ENCODE measurements at places on chromosomes 3 and 15.

DNA sequence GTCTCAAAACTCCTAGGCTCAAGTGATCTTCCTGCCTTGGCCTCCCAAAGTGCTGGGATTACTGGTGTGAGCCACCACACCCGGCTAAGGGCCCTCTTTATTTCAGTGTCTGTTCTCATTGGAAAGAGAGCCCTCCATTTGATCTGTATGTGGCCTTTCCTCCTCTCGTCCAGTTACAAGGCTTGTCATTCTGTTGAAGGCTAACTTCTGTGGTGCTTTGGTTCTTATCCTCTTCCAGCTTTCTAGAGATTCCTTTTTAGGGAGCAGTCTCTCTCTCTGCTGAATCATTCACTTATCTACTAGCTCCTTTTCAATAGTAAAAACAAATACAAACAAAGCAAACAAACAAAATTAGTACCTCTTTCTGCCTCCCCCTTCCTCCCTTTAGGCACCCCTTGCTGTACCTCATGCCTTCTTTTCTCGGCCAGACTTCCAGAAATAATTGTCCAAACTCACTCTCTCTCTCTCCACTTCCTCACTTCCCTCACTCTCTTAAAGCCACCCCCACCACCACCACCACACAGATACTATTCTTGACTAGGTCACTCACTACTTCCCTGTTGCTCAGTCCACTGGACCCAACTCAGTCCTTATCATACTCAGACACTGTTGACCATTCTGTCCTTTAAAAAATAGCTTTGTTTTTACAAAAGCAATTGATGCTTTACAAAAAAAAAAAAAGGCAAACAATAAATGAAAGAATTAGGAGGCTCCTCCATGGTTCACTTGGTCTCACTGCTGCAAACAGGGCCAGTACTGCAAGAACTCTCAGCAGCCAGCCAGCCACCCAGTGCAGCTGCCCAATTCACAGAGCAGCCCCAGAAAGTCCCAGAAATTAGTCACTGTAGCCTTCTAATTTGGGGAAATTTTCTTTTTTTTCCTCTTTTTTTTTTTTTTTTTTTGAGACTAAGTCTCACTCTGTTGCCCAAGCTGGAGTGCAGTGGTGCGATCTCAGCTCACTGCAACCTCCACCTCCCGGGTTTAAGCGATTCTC, 31.7 kb upstream of the RAB11A start:
- no peak for DNase-seq

GRCh38 chr3:126026277-126026751, 57.3 kb downstream of the ROPN1B start:
- DNase-seq, result no peak

DNA sequence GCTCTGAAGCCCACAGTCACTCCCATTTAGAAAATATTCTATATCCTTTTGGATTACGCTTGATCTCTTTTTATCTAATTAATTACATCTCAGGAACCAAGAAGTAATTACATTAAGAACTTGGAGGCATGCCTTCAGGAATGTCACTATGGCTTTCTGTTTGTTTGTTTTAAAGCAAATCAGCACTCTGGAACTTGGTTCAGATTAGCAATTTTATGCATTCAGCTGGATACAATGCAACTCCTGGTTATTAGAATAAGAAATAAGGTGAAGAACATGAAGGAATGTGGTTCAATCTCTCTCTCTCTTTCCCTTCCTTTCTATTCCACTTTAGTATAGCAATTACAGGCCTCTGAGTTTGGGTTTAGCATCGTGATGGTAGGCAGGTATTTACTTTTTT, 235.8 kb downstream of the FHIT start:
- DNase-seq, result no peak

- no peak for DNase-seq
Measured at GRCh38 chr3:126501054-126501453, 16.5 kb downstream of the UROC1 start.

- no peak for DNase-seq
Measured at GRCh38 chr15:82158811-82159210, 103.7 kb downstream of the EFL1 start.

- no peak for DNase-seq
Measured at GRCh38 chr15:92747047-92747446, 91.5 kb upstream of the FAM174B start.

DNA sequence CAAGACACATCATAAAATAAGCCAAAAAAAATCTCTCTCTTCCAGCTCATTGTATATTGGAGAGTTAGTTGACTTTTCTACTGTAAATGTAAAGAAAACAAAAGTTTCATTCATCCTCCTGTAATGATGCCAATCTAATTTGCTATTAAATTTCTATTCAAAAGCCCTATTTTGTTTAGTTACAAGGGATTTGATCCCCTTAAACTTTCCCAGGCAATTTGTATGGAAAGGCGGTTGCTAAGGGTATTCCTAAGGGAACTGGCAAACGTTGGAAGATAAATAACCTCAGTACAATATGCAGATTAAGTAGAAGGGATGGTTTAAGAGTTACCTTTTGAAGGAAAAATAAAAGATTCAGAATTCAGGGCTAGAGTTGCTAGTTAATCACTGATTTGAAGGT, 352.7 kb downstream of the TIGIT start:
- DNase-seq, result no peak

- peak; percentile 31 for DNase-seq
Measured at GRCh38 chr15:90664650-90665287, 52.4 kb upstream of the BLM start.

DNA sequence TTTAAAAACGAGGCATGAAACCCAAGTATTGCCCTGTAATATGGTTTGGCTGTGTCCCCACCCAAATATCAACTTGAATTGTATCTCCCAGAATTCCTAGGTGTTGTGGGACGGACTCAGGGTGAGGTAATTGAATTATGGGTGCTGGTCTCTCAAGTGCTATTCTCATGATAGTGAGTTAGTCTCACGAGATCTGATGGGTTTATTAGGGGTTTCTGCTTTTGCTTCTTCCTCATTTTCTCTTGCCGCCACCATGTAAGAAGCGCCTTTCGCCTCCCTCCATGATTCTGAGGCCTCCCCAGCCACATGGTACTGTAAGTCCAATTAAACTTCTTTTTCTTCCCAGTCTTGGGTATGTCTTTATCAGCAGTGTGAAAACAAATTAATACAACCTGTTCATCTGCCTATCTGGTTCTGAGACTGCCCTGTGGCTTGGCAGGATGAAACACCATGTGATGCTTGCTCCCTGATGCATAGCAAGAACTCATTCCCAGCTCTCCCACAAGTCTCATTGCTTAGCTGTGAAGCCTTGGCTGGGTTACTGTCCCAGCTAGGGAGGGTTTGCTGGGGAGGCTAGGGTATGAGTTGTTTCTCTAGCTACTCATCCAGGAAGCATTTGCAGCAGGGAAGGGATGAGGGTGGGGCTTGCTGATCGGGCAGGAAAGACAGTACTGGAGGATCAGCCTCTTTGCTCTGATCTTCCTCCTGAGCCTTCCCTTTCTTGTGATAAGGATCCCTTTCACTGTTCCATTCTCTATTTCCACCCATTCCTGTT, 3.7 kb upstream of the SQOR start:
- peak; percentile 46 for DNase-seq

- no peak for DNase-seq
Measured at GRCh38 chr15:47794252-47794914, 77.1 kb downstream of the SEMA6D start.

GRCh38 chr15:81068516-81068915, 65.6 kb upstream of the CFAP161 start:
- no peak for DNase-seq

GRCh38 chr3:11452885-11453847, 181.0 kb downstream of the ATG7 start:
- no peak for DNase-seq

DNA sequence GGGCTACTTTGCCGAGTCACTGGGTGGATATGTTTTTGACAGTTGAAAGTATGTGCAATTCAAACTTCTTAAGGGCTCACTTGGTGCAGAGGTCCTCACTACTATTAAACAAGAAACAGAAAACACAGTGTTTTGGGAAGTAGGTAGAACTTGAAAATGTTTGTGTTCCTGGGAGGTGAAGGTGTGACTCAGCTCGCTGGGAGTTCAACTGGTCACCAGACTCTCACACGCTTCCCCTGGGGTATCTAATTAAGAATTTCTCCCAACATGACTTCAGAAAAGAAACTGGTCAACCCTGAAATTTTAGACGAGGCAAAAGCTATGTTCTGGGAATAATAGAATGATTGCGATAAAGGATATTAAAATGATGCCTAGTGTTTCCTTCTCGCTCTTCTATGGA, 1039.8 kb upstream of the SEMA6D start:
- no peak for DNase-seq

DNA sequence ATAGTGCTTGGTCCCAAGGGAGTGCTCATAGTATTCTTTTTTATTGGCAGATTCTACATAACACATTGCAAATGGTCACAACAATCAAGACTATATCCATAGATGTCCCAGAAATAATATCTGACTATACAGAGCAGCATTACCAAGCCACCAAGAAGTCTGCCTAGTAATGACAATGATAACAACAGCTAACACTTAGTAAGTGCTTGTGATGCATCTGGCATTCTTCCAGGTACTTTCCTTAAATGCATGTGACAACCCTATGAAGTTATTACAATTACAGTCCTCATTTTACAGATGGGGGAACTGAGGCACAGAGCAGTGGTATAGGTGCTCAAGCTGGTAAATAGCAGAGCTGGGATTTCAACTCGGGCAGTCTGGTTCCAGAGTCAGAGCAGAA, 49.6 kb upstream of the ICE2 start:
- DNase-seq, result no peak

GRCh38 chr3:28841441-28841840, 439.4 kb upstream of the RBMS3 start:
- no peak for DNase-seq

DNA sequence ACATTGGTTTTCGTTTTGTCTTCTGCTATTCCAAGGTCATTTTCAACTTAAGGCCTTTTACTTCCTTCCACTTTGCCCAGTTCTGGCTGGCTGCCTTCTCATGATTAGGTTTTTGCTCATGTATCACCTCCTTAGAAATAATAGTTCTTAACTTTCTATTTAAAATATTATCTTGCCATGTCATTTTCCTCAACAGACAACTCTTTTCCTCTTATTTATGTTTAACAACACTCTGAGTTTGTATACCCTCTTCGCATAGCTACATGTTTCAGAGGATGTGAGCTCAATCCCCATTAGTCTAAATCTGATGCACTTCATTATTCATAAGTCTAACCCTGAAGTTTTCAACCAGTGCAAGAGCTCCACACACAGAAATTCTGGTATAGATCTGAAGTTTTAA, 299.1 kb downstream of the BCHE start:
- DNase-seq, result no peak

DNA sequence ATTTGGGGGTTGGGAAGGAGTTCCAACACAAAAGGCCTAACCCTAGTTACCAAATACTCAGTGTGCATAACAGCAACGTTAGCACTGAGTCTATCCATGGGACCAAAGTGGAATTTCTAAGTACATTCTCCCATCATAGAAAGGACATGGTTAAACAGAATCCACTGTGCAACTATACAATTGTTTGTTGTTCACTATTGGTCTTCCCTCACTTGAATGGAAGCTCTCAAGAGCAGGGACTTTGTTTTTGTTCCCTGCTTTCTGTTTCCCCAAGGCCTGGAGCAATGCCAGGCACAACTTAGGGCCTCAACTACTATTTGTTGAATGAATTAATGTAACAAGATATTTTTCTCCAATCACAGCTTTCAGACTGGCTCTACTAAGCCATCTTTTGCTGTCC, 25.6 kb downstream of the COL8A1 start:
- no peak for DNase-seq

DNA sequence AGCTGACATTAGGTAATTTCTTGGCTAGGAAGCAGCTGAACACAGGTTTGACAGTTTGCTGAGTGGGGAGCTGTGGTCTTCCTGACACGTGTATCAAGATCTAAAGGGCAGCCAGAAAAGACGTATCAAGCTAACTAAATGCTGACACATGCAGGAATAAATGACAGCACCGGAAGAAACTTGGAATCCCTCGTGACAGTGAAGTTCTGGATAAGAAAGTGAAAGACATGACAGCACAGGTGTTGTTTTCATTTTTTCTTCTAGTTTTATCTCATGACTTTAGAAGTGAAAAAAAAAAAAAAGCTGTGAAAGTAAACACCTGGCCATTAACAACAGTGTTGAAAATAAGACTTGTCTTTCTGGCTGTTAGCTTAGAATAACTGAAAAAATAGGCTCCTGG, 48.7 kb downstream of the FGF7 start:
- DNase-seq, result peak; percentile 8

Measured in transverse colon (tissue), 4 donors.